RWPE2 (cell line): ENCODE measurements at places on chromosomes 2 and 18.

GRCh38 chr2:100408941-100409340 is 8.5 kb downstream of the CHST10 start:
- no peak for DNase-seq

GRCh38 chr2:12320991-12321641 is 395.6 kb upstream of the TRIB2 start:
- no peak for DNase-seq

- no peak for DNase-seq
These were observed 446 bp upstream of the RHBDD1 start for GRCh38 chr2:226835420-226835795.

- no peak for DNase-seq
These were observed 272.9 kb upstream of the REV1 start for GRCh38 chr2:99762714-99763113.

DNA sequence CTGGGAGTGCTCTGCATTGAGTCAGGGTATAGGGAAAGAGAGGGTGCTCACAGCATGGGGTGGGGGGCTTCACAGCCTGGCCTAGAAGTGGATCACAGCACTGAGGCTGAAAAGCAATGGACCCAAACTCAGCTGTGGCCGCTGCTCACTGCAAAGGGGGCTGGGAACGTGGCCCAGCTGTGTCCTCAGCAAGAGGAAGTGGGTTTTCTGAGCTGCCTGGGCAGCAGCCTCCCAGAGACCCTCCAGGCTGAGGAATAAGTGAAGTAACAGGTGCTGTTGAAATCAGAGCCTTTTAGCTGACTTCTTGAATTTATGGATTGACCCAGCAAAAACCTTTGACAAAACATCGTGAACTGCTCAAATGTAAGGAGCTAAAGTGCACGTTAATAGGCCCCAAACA is 35.2 kb downstream of the PTGR3 start:
- no peak for DNase-seq

DNA sequence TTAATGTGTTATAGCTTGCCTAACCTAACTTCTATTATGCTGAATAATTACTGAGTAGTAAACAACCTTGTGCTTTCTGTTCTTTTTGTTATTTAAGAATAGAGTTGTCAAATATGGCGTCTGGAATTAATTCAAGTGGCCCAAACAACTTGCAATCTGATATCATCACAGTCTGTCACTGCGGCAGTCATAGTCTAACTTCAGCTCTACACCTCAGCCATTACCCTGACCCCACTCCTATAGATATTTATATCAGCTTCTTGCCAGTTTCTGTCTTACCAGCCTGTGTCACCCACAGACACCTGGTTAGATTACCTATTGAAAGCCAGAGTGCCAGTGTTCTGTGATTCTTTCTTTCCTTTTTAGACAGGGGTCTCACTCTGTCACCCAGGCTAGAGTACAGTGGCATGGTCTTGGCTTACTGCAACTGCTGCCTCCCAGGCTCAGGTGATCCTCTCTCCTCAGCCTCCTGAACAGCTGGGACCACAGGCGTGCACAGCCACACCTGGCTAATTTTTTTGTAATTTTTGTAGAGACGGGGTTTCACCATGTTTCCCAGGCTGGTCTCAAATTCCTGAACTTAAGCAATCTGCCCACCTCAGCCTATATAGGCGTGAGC is 14.1 kb upstream of the KLHL41 start:
- DNase-seq = no peak

DNA sequence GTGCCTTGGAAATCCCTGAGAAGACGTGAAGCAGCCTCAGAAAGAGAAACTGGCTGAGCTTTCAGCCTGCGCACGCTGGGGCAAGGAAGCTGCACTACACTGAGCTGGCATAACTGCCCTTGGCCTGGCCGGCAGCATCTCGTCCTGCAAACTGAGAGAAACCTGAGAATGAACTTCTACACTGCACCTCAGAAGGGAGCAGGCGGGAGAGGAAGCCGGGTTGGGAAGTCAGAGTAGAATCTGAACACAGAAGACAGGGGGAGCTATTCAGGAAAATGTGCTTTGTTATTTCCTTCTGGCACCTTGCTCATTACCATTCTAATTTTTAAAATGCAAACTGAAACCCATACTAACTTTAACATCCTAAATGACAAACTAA is 70.9 kb downstream of the ZEB2 start:
- DNase-seq = no peak

DNA sequence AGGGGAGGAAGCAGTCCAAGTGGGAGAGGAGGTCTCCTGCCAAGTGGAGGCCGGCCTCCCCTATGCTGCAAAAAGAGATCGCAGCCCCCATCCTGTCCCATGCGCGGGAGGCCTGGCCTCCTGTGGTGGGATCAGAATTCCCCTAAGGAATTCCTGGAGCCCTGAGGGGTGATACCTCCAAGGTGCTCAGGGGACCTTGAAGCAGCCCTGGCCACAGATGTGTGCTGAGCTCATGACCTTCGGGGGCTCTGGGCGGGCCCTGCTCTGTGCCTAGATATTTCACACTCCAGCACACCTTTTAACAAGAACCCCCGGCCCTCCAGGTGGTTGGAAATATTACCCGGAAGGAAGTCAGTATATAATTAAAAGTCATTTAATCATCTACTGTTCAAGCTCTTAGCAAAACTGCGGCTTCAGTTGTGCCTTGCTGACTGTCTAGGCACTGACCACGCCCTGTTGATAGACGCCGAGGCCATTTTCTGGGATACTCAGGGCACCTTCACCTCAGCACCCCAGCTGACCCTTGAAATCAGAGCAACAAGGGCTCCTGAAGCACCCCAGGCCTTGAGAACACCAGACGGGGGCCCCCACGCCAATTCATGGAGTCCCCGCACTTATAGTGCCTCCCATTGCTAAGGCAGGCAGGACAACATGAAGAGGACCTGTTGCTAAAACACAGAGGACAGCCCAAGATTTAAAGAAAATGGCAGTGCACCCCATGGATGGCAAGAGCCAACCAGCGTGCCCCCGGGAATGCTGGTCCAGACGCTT is 119.1 kb downstream of the NDUFA10 start:
- no peak for DNase-seq

GRCh38 chr2:189657867-189658266 is 3.4 kb upstream of the ASNSD1 start:
- DNase-seq = no peak

DNA sequence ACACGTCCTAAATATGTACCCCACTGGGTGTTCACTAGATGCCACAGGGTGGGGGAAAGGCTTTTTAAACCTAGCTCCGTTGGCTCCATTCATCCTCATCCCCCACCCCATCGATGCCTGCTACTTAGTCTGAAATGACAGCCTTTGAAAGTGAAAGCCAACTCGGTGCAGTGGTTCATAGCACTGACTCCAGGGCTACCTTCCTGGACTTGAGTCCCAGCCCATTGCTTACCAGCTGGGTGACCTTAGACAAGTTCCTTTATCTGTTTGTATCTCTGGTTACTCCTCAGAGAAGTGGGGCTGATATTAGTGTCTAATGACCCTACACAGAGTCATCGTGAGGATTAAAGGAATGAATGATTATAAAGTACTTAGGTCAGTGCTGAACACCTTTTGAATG is 24.4 kb downstream of the EHD3 start:
- no peak for DNase-seq

DNA sequence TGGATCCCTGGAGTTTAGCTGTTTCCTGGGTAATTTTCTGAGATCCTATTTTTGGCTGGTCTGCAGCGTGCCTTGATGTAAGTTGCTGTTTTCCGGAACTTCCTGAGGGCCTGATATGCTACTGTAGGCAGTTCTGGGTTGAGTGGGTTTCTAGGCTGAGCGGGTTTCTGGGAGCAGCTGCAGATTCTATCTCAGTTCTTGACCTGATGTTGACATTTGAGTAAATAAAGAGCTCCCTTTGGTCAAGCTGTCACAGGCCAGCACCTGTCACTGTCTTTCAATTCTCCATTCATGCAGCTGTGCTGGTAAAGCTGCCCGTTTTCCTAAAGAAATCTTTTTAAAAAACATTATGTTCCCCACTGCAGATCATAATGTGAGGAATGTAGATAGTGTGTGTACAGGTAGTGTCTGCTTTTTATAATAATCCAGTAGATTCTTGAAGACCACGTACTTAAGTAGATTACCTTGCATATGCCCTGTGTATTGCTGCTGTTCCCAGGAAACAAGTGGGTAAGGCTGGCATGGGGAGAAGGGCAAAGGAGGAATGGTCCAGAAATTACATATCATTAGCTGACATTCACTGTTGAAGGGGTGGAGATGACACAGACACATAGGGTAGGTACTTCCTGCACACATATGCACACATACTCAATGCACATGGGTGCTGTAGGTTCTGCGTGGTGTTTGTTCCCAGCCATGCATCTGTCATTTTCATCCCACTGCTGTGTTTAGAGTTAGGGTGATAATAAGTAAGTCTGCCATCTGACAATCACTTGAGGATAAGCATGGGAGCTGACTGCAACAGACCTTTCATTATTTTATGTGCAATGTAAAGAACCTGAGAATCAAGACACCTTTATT is 25.9 kb downstream of the CD28 start:
- no peak for DNase-seq

- DNase-seq = no peak
These were observed 66.4 kb upstream of the CCBE1 start for GRCh38 chr18:59763541-59764136.

GRCh38 chr2:43178602-43179542 is 47.5 kb downstream of the ZFP36L2 start:
- no peak for DNase-seq

GRCh38 chr18:67151366-67151765 is 365.2 kb downstream of the DSEL start:
- DNase-seq = no peak

GRCh38 chr2:8692783-8693156 is 10.9 kb downstream of the ID2 start:
- DNase-seq = no peak

DNA sequence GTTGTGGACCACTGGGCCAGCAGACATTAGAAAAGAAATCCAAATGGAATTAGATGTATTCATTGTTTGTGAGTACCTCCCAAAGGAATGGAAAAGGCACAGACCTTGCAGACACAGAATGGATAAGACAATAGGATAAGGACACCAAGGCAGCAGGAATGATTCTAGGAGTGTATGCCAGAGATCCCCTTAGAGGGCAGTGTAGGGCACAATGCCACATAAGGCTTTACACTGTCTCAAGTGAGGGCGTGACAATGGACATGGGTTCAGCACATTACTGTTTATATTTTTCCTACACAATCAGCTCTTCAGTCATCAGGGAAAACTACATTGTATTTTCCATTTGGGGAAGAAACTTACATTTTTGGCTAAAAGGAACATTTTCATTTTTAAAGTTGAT is 250.9 kb downstream of the PTH2R start:
- no peak for DNase-seq

GRCh38 chr2:201280191-201281040 is 20.1 kb downstream of the CASP8 start:
- no peak for DNase-seq

DNA sequence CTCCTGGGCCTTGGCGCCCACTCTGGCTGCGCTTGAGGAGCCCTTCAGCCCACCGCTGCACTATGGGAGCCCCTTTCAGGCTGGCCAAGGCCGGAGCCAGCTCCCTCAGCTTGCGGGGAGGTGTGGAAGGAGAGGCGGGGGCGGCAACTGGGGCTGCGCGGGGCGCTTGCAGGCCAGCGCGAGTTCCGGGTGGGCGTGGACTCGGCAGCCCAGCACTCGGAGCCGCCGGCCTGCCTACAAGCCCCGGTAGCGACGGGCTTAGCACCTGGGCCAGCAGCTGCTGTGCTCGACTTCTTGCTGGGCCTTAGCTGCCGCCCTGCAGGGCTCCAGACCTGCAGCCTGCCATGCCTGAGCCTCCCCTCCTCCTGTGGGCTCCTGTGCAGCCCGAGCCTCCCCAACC is 141.5 kb upstream of the SLC39A10 start:
- DNase-seq = no peak

GRCh38 chr2:202165945-202166344 is 72.5 kb downstream of the SUMO1 start:
- no peak for DNase-seq

DNA sequence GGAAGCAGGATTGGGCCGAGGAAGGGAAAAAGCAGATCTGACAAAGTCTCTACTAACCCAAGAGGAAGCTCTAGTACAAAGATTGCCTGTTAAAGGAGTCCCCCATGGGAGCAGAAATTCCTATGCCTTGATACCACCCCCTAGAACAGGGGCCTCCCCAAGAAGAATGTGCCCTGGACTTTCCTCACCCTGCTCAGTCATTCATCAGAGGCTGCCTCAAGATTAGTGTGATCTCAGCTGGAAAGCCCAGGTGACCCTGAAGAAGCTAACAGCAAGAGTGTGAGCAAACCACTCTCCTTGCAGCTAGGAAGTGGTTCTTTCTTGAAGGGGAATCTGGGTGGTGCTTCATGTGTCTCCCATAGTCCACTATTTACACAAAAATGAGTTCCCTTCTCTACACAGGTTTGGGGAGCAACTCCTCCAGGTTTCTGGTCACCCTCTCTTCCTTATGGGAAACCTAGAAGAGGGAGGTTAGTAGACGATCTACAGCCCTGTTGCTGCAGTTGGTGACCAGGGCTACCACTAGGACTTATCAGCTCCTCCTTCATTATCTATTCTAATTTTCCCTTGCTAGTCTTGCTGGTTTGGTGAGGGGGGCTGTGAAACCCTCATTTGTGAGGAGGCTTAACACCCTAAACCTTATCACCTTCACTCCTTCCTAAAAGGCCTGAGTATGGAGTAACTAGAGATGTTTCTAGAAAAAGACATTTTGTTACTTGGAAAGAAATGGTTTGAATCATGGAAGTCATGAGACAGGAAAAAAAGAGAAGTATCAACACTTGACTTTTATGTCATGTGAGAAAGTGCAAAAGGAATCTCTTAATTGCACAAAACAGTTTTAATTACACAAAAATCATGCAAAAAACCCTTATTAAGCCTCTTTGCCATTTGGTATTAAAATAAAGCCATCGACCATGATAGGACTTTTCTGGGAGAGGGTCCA is 2.9 kb upstream of the WDR7 start:
- DNase-seq = no peak
